ENCODE measurements at places on chromosomes 2 and 18. TPM values are rescaled to one million over a fixed set of nuclear protein-coding genes. Genes with fewer than 3 reads are reported as not detected.

Gene MOCOS
- 0.07 TPM for total RNA-seq

Gene RTKN
- 17.5 TPM for total RNA-seq

Gene TIA1
- 42.1 TPM for total RNA-seq

Gene CNGA3
- not detected for total RNA-seq

Gene VWA3B
- not detected for total RNA-seq

Gene SMCHD1
- total RNA-seq, result 31.8 TPM

Gene KLHL29
- 0.74 TPM for total RNA-seq

Gene ANO7
- 1.0 TPM for total RNA-seq

Gene EPB41L3
- 9.1 TPM for total RNA-seq

Gene ERFE
- total RNA-seq, result not detected

Gene KCNG3
- total RNA-seq, result not detected

DNA sequence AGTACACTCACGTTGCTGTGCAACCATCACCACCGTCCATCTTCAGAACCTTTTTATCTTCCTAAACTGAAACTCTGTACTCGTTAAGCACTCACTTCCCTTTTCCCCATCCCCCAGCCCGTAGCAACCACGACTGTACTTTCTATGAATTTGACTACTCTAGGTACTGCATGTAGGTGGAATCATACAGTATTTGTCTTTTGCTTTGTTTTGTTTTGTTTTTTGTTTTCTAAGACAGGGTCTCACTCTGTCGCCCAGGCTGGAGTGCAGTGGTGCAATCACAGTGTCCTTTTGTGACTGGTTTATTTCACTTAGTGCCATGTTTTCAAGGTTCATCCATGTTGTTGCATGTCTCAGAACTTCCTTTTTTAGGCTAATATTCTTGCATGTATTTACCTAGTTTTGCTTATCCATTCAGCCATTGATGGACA, 7.0 kb upstream of the TYMS start:
- no peaks in the 10 kb centered on the region for H3K27me3 ChIP-seq
- H3K27ac ChIP-seq, result no peak overlapping the region
- no peak for DNase-seq
- H3K36me3 ChIP-seq, result no peaks in the 10 kb centered on the region

- DNase-seq, result no peak
- H3K36me3 ChIP-seq, result no peaks in the 10 kb centered on the region
- H3K27ac ChIP-seq, result no peak overlapping the region
- H3K27me3 ChIP-seq, result no peaks in the 10 kb centered on the region
Measured at GRCh38 chr2:2621855-2622254, 290.8 kb upstream of the MYT1L start.

- no peak for DNase-seq
- no peaks in the 10 kb centered on the region for H3K4me1 ChIP-seq
- no peak overlapping the region for H3K4me3 ChIP-seq
Measured at GRCh38 chr2:178025551-178026185, 46.9 kb downstream of the PDE11A start.

- peaks cover 5% of the 10 kb centered on the region for H3K27me3 ChIP-seq
- no peaks in the 10 kb centered on the region for H3K36me3 ChIP-seq
- H3K4me3 ChIP-seq, result no peak overlapping the region
- no peak overlapping the region for H3K27ac ChIP-seq
- no peak for DNase-seq
- H3K4me1 ChIP-seq, result no peaks in the 10 kb centered on the region
Measured at GRCh38 chr2:8457699-8458502, 224.0 kb upstream of the ID2 start.

DNA sequence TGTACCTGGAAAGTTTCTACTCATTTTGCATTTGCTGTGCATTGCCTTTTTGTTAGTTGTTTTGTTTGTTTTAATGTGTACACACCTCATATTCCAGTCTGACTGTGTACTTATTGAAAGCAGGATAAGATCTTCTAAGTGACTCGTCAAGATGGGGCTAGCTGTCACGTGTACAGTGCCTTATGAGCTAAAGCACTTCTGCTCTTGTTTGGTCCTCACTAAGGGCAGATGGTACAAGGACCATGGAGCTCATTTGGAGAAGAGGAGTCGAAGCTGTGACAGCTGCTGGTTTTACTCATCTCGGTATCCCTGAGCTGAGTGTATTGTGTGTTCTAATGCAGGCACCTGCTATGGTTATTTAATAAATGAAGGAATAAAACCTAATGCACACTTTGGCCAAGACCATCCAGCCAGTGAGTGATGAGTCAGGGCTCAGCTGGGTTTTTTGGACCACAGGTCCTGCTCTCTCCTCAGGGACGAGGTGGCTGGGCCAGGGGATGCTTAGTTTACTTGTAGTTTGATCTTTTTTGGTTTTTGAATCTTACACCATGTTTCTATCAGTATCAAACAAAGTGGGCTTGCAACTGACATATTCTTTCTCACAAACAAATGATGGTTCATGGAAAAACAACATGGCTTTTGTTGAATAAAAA, 152.5 kb upstream of the APCDD1 start:
- no peak for DNase-seq
- H3K36me3 ChIP-seq, result no peaks in the 10 kb centered on the region
- H3K27ac ChIP-seq, result no peak overlapping the region
- H3K27me3 ChIP-seq, result no peaks in the 10 kb centered on the region

- peak; percentile 62 for DNase-seq
- H3K4me1 ChIP-seq, result peaks cover 31% of the 10 kb centered on the region
- H3K4me3 ChIP-seq, result peak overlapping the region; percentile 67
- H3K27ac ChIP-seq, result peak overlapping the region; percentile 96
- H3K36me3 ChIP-seq, result no peaks in the 10 kb centered on the region
Measured at GRCh38 chr2:73070643-73071359, 711 bp downstream of the SFXN5 start.

DNA sequence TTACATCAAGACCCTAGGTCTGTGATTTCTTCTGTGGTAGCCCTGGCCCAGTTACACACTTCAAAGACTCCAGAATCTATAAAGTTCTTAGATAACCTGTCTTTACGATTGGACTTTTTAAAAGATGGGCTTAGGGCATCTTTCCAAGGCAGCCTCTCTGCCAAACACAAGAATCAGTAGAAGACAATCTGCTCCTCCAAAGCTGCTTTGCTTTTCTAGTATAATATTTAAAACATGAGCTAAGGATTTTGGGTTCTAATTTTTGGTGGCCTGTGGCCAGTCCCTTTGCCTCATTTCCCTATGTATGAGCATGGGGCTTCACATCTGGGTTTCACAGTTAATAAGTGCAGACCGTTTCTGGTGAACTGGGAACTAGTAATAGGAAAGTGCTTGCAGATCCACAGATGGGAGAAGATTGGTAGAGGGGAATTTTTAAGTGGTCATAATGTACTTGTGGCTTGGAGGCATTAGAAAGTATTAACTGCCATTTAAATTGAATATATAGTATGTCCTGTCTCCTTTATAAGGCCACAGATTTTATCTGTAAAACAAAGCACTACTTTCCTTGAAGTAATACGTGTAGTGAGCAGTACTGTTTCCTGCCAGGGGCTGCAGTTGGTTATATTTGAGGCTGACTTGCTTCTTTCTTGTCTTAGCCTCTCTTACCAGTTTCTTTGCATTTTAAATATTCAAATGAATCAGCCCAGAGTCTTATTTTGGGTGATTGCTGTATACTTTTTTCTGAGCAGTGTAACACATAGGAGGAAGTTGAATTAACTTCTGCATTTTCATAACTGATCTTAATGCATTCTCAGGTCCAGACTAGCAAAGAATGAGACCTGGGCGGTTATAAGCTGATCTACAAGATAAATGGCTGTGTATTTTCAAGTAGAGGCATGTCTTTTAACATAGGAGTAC, 1.5 kb downstream of the ARPC2 start:
- H3K27me3 ChIP-seq, result no peaks in the 10 kb centered on the region
- peaks cover 17% of the 10 kb centered on the region for H3K36me3 ChIP-seq

DNA sequence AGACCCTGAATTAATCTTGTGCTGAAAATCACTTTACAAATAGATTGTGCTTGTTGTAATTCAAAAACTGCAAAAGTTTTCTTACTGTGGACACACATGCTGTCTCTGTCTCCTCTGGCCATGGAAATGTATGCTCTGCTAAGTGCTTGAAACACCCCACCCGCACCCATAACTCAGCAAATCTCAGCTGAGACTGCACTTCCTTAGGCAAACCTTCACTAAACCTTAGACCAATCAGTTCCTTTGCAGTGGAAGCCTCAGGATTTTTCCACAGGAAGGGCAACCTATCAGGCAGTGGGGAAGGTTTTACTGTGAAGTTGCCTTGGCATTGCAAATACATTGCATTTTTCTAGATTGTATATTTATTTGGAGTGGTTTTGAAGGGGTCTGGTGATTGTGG, 62.2 kb upstream of the PLA2R1 start:
- H3K4me3 ChIP-seq, result no peak overlapping the region
- H3K27me3 ChIP-seq, result no peaks in the 10 kb centered on the region
- H3K27ac ChIP-seq, result no peak overlapping the region

DNA sequence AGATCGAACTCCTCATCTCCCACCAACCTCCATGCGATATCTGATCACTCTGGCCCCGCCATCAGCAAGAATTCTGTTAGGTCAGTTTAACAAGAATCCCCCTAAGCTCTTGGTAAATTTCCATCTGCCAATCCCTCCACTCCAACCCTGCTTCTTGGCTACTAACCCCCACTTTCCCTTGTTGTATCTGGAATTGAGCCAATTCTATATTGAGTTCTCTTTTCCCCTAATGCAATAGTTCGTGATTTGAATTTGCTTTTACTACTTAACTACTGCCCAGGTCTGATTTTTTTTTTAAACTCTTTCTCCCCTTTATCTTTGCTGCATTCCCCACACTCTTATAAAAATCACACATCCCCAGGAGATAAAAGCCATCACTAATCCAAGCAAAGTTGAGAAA, 159.3 kb upstream of the STK17B start:
- H3K4me3 ChIP-seq, result no peak overlapping the region
- peak overlapping the region; percentile 53 for H3K27ac ChIP-seq
- DNase-seq, result no peak
- no peaks in the 10 kb centered on the region for H3K27me3 ChIP-seq

- no peak for DNase-seq
- no peaks in the 10 kb centered on the region for H3K27me3 ChIP-seq
- H3K4me3 ChIP-seq, result no peak overlapping the region
- H3K36me3 ChIP-seq, result no peaks in the 10 kb centered on the region
- H3K27ac ChIP-seq, result no peak overlapping the region
- H3K4me1 ChIP-seq, result no peaks in the 10 kb centered on the region
Measured at GRCh38 chr18:33673689-33674088, 95.7 kb downstream of the ASXL3 start.

GRCh38 chr2:69604836-69605235, 38.7 kb downstream of the AAK1 start:
- H3K4me1 ChIP-seq, result peaks cover 58% of the 10 kb centered on the region
- no peaks in the 10 kb centered on the region for H3K36me3 ChIP-seq

DNA sequence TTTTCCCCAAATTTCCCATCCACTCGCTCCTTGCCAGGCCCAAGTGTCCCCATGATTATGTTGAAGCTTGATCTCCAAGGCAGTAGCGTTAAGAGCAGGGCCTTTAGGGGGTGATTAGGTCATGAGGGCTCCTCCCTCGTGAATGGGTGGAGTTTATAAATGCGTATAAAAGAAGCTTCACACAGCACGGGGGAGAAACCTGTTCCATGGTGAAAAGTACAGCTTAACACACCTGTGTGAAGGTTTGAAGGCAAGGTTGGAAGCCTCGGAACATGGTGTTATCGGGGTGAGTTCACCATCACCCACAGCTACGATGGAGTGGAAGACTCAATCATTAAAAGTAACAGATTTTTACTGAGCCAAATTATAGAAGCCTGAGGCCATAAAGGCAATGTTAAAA, 137.4 kb upstream of the ALKAL2 start:
- no peaks in the 10 kb centered on the region for H3K4me1 ChIP-seq
- H3K27ac ChIP-seq, result no peak overlapping the region
- H3K4me3 ChIP-seq, result no peak overlapping the region
- H3K36me3 ChIP-seq, result no peaks in the 10 kb centered on the region
- no peaks in the 10 kb centered on the region for H3K27me3 ChIP-seq
- DNase-seq, result no peak

GRCh38 chr18:79809482-79810192, 11.9 kb downstream of the KCNG2 start:
- no peaks in the 10 kb centered on the region for H3K36me3 ChIP-seq
- no peak overlapping the region for H3K27ac ChIP-seq
- no peaks in the 10 kb centered on the region for H3K27me3 ChIP-seq
- H3K4me1 ChIP-seq, result no peaks in the 10 kb centered on the region
- H3K4me3 ChIP-seq, result no peak overlapping the region

DNA sequence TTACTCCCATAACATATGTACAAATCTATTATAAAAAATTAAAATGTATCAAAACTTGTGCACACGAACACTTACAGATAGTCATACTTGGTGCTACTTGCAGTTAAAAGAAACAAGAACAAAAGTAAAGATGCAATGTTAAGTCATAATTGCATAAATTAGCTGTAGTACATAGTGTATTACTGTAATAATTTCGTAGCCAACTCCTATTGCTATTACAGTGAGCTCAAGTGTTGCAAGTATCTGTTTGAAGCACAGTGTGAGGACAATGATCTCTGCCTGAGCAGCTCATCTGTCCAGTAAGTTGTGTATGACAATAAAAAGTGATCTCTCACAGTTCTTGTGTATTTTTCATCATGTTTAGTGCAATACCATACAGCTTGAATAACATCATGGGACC, 7.5 kb upstream of the SERPINB13 start:
- H3K27ac ChIP-seq, result no peak overlapping the region
- DNase-seq, result no peak
- H3K27me3 ChIP-seq, result no peaks in the 10 kb centered on the region
- no peak overlapping the region for H3K4me3 ChIP-seq
- H3K4me1 ChIP-seq, result no peaks in the 10 kb centered on the region
- no peaks in the 10 kb centered on the region for H3K36me3 ChIP-seq

DNA sequence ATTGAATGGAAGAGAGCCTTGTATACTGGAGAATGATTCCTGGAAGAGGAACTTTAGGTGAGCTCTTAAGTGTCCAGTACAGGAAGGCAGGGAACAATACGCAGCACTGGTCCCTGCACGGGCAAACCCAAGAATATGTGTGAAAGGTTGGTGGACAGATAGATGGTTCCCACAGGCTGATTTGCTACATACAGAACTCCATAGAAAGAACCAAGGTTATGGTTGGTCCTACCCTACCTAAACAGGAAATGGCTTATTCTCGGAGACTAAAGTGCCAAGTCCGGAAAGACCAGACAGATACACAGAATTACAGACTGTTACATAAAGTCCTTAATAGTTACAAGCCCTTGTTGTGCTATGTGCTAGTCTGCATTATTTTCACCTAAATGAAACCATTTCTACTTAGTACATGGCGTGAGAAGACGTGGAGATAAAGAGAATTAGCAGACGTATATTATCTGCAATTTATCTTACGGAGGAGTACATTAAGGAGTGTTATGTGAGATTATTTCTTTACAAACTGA, 1.2 kb downstream of the REV1 start:
- DNase-seq, result no peak
- peak overlapping the region; percentile 57 for H3K4me3 ChIP-seq
- no peaks in the 10 kb centered on the region for H3K27me3 ChIP-seq
- no peaks in the 10 kb centered on the region for H3K36me3 ChIP-seq

DNA sequence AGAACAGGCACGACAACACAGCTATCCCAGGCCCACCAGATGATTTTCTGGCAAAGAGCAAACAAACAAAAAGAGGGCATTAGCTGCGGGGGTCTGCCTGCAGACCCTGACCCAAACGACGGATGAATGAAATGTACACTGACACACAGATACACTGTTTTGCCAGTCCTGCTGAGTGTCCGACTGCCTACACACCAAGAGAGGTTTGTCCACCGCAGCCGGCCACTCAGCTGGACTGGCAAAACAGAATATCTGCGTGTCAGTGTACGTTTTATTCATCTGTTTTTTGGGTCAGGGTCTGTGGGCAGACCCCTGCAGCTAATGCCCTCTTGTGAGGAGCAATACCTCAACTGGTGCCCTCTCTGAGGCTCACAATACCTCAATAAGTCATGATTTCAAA, 10.7 kb upstream of the SH3RF3 start:
- H3K4me1 ChIP-seq, result no peaks in the 10 kb centered on the region
- no peaks in the 10 kb centered on the region for H3K27me3 ChIP-seq
- no peaks in the 10 kb centered on the region for H3K36me3 ChIP-seq
- DNase-seq, result no peak
- H3K4me3 ChIP-seq, result no peak overlapping the region

Measured in heart left ventricle (tissue), 16 donors.